Stimulated activated CD4-positive, alpha-beta T cell treated with anti-CD3 and anti-CD28 coated beads, Interleukin-15, amount 100 ng/mL, for 48 hours (primary cell): ENCODE measurements at places on chromosomes 1 and 21.

- DNase-seq: no peak
These were observed 57.5 kb upstream of the EPS8L3 start for GRCh38 chr1:109821221-109821669.

- no peak for DNase-seq
These were observed 38.4 kb upstream of the CASZ1 start for GRCh38 chr1:10834770-10835412.

DNA sequence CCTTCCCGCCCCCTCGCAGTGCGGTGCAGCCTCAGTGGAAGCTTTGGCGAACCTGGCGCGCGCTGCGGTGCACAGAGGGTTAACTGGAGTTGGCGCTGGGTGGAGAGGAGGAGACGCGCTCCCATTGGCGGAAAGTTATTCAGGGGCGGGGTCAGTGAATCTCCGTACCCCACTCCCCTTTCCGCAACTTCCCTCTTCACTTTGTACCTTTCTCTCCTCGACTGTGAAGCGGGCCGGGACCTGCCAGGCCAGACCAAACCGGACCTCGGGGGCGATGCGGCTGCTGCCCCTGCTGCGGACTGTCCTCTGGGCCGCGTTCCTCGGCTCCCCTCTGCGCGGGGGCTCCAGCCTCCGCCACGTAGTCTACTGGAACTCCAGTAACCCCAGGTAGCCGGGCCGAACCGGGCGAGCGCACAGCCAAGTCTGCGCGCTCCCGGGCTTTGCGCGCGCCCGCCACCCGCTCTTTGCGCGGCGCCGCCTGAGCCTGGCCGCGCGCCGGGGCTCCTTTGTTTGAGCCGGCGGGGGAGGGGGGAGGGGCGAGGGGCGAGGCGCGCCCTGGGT is at the start of gene EFNA4:
Gene EFNA4 (plus strand): TSS at position 191 of the 561 bp plus-strand sequence. CDS start 84 bp downstream, at position 275.
- DNase-seq: peak; percentile 82

- DNase-seq: no peak
These were observed 303.6 kb downstream of the LMO4 start for GRCh38 chr1:87632232-87632631.

DNA sequence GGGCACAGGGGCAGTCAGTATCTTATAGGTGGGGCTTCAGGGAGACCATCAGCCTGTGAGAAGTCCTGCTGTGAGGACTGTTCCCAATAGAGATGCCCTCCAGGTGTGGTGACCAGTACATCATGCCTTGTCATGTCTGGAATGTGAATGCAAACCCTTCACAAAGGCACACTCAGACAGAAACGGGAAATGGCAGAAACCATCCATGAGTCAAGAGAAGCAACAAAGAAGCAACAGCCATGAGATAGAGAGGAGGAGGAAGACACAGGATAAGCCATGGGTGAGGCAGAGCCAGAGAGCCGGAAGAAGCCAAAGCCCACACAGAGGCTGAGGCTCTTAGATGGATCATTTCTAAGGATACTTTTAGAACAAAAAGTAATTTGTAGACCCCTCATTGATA is 20.1 kb upstream of the ZP4 start:
- no peak for DNase-seq

GRCh38 chr1:153340356-153340755 is 8.3 kb downstream of the PGLYRP4 start:
- no peak for DNase-seq

GRCh38 chr1:90826834-90827233 is 109.7 kb upstream of the BARHL2 start:
- DNase-seq: no peak

DNA sequence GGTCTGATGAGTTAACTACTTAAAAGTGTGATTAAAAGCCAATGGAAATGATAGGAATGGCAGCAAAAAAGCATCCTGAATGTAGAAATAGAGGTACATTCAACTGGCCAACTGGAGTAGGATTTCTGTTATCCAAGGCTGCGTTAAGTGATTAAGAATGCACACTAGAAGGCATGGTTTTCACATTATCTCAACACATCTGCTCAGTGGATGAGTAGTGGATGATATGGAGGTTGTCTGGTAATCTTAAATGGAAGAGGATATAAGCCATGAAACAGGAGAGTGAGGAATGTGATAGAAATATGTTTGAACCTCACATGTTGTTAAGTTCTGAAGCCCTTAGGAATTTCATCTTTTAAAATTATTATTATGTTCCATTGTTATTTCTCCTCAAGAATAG is 839.9 kb downstream of the USP25 start:
- no peak for DNase-seq

DNA sequence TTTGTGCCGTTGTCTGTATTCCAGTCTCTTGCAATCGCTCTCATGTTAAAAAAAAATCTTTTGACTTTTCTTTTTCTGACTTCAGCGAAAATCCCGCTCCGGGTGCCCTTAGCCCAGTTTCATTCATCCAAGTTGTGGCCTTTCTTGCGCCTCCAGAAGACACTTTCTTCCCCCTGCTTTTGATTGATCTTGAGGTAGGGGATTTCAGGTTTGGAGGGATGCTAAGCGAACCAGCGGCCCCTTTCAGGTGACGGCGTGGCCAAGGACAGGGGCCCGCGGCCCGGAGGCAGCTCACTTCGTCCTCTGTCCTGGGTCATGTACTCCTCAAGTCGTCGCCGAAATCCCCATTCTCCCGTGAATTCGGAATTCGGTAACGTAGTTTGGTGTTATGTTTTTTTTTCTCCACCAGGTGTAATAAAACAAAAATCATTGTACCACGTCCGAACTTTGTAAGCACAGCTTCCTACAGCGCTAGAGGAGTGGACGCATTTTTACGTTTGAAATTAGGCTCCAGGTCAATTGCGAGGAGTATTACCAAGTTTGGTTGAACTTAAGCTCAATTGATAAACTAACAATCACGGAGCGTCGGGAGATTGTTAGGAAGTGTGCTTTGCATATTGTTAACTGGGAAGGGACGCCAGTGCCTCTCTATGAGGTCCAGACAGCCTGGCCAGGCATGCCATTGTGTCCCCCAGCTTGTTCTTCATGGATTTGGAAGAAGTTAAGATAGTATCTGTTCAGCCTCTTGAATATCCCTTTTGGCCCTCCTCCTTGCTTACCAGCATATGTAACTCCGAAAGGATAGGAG is 1.1 kb downstream of the MRPS6 start:
- no peak for DNase-seq

DNA sequence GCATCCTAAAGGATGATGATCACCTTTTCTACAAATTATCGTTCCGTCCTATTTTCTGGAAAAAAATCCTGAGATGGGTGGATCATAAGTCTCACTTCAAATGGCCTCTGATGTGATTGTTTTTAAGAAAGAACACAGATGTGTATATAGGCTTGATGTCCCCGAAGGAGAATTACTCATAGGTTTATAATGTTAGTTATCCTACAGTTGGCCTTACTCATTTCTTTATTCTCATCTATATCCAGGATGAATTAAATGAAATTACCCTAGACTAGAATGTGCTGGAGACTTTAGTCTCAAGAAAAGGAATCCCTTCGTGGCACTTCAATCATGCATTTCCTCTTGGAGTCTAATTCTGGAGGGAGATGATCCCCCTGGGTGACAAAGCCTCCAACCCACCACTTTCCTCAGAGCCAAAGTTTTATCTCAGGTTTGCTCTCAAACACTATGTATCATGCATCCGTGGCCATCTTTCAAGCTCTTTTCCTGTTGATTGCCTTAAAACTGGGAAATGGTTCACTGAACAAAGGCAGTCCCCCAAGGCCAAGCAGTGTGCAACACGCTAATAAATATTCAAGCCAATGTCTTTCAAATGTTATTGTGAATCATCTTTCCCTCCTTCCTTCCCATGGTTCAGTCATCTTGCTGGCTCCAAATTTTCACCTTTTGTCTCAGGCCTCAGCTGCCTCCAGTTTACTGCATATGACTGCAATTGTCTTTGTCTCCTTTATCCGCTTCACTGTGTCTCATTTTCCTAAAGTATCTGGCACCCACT is 32.5 kb upstream of the SMYD2 start:
- no peak for DNase-seq

DNA sequence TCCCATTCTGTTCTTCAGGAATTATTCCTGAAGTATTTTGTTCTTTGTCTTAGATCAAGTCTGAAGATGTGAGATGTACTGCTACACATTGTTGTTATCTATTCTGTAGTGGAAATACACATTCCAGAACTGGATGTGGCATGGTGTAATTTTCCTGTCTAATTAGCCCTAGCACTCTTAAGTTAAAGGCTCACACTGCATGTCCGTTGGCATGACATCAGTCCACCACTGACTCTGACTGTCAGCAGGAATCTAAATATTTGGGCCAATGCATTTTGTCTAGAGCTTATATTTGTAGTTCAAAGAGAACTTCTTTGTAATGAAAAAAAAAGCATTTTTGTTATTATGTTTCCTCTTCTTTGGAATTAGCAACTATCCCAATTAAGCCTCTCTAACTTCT is 201.0 kb downstream of the S1PR1 start:
- DNase-seq: no peak

DNA sequence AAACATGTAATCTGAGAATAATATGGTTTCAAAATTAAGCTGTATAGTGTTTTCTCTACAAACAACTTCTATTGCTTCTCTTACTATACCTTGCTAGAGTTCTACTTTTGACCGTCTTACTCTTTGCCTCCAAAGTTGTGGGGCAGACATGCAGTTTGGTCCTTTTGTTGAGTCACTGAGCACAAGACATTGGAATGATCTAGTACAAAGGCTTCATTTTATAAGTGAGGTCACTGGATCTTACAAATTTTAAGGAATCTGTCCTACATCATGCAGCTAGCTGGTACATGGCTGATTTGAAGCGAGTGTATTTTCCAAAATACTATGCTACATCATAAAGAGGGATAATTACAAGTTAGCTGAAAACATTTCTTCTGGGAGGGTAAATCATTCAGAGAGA is 28.8 kb downstream of the OR10J1 start:
- no peak for DNase-seq

DNA sequence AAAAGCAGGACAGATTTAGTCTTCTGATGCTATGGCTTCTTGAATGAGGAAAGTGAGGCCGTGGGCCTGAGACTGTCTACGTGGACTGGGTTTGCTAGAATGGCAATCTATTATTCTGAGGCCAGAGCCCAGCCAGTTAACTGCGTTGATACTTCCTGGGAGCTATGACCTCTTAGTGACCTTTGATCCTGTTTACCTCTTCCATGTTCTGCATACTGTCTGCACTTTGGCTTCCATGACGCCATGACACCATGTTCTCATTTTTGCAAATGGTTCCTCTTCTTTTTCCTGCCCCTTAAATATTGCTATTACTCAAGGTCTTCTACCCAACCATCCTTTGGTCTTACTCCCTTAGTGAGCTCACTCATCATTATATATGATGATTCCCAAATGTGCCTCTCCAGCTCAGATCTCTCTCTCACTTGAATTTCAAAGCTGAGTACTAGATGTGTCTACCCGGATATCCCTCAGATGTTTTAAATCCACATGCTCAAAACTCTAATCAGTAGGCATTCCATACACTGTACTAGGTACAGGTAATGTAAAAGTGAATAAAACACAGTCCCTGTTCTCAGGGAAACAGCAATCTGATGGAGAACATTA is 66.1 kb upstream of the ATP1A1 start:
- no peak for DNase-seq

DNA sequence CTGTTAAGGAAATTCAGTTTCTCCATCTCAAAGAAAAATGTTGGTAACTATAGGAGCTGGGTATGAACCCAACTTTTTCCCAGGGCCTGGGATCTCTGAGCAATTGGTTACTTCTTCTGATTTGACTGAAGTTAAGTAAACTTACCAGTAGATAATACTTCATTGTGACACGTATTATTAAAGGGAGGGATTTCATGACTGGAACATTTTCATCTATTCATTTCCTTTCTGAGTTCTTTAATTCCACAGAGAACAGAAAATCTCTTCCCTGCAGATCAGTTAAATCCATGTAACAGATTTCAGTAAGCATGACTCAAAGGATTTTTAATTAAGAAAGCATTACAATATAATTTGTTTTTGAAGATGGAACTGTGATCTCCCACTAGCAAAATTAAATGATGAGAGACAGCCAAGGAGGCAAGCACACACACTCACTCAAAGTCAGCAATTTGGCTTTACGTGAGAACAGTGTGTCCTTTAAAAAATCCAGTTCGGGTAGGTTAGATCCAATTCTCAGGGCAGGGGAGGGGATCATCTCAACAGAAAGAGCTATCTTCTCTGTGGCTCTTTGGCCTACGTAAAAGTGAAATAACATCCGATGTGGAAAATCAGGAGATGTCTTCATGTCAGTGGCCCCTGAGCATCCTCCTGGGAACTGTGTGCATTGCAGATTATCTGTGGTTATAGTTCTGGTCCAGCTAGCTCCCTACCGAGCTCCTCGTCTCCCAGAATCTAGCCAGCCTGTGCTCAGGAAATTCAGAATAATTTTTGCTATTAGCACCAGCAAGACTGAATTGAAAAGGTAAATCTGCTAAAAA is 10.8 kb upstream of the MYOC start:
- DNase-seq: no peak

- DNase-seq: no peak
These were observed 981.7 kb downstream of the TTLL7 start for GRCh38 chr1:83017276-83017675.

GRCh38 chr1:77188770-77189169 is 30.5 kb downstream of the PIGK start:
- DNase-seq: no peak

GRCh38 chr1:228013935-228014930 is 7.4 kb downstream of the WNT3A start:
- DNase-seq: no peak

GRCh38 chr1:25831569-25832196 is 11.9 kb downstream of the MTFR1L start:
- DNase-seq: no peak

DNA sequence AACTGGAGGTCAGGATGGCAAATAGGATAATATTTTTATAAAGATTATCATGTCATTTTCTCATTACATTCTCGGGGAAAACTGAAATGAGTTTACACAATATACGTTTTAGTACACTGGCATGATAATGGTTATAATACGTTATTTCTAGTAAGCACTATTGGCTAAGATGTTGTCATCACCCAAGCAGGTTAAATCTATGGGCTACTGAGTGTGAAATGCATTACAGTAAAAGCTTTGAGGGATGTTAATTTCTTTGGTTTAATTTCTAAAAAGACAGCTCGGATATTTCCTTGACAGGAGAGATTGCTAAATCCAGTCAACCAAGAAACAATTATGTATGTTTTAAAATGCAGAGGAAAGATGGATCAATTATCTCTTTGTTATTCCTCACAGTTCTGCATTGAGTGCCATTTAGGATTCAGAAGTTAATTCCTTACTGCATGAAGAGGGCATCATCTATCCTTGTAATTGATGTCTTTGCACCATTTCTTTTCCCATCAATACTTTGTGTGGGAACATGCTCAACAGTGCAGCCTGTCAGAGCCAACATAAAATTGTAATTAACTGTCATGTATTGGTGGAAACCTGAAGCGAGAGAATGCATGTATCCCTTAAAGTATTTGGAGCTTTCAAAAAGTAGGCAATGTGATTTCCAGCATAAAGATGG is 222.4 kb upstream of the ZP4 start:
- DNase-seq: no peak

- DNase-seq: no peak
These were observed 18.2 kb upstream of the MSTO1 start for GRCh38 chr1:155591770-155592169.

- no peak for DNase-seq
These were observed 31.8 kb downstream of the NTNG1 start for GRCh38 chr1:107172450-107173170.
